ENCODE measurements at places on chromosomes 11 and 22.

DNA sequence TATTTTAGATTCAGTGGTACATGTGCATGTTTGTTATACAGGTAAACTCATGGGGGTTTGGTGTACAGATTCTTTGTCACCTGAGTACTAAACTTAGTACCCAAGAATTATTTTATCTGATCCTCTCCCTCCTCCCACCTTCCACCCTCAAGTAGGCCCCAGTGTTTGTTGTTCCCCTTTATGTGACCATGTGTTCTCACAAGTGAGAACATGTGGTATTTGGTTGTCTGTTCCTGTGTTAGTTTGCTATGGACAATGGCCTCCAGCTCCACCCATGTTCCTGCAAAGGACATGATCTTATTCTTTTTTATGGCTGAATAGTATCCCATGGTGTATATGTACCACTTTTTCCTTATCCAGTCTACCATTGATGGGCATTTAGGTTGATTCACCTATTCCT lies 6.8 kb downstream of the SMIM38 start:
- DNase-seq, result no peak

GRCh38 chr11:110832539-110832938 lies 120.3 kb upstream of the ARHGAP20 start:
- no peak for DNase-seq

DNA sequence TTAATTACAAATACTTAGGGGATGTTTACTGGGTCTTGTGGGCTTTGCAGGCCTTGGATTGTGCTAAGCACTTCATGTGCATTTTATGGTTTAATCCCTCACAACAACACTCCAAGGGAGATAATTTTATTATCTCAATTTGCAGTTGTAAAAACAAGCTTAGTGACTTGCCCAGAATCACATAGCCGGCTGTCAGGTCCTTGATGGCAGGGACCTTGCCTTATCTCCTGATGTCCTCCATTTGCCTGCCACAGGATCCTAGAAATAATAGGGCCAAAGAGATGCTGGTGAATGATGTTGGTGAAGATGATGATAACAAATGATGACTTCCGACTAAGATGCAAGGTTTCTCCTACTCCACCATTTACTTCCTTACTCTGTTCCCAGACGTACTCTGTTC lies 385.4 kb downstream of the TMEM135 start:
- DNase-seq, result no peak

DNA sequence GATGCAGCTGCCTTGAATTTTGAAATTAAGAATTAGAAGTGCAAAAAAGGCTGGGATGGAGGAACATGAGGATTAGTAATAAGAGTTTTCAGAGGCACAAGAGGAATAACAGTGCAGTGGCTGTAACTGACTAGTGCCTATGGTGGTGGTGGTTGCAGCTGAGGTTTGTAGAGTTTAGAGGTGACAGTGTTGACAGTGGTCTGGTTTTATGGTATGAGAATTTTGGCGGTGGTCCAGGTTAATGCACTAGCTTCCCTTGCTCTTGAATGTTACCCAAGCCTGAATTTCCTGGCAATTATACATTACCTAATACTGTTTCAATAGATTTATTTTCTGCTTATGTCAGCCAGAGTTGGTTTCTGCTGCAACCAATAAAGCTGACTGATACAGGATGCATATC lies 112.8 kb upstream of the C11orf87 start:
- no peak for DNase-seq

GRCh38 chr11:70608568-70609470 lies 210.5 kb downstream of the CTTN start:
- no peak for DNase-seq

- no peak for DNase-seq
Measured at GRCh38 chr11:102703826-102704493, 1.6 kb downstream of the MMP27 start.

GRCh38 chr22:36900880-36901279 lies 12.5 kb upstream of the CSF2RB start:
- DNase-seq, result no peak

DNA sequence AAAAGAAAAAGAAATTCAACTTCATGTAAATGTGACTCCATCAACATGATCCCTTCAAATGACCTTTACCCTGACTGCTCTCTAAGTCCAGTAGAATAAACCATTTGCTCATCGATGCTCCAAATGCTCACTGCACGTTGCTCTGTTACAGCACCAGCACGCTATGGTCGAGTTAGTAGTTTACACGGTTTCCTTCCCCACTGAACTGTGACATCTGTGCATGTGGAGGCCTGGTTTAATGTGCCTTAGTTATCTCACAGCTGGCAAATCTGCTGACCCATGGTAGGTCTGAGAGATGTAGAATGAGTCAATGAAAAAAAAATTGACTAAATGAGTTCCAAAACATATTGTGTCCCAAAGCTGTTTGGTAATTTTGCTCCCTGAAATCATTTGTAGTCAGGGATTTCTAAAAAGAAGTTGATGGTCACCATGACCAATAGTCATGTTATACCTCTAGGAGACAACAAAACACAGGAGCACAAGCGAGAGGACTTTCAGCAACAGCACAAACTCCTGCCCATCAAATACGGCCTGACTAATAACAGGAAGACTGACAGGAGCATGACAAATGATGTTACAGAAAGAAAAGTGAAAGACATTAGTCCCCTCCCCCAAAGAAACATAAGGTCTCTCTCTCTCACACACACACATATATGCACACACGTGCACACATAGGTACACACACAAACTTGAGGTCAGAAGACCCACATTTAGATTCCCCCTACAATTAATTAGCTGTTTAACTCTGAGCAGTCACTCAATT lies 624.5 kb downstream of the OPCML start:
- DNase-seq, result no peak

DNA sequence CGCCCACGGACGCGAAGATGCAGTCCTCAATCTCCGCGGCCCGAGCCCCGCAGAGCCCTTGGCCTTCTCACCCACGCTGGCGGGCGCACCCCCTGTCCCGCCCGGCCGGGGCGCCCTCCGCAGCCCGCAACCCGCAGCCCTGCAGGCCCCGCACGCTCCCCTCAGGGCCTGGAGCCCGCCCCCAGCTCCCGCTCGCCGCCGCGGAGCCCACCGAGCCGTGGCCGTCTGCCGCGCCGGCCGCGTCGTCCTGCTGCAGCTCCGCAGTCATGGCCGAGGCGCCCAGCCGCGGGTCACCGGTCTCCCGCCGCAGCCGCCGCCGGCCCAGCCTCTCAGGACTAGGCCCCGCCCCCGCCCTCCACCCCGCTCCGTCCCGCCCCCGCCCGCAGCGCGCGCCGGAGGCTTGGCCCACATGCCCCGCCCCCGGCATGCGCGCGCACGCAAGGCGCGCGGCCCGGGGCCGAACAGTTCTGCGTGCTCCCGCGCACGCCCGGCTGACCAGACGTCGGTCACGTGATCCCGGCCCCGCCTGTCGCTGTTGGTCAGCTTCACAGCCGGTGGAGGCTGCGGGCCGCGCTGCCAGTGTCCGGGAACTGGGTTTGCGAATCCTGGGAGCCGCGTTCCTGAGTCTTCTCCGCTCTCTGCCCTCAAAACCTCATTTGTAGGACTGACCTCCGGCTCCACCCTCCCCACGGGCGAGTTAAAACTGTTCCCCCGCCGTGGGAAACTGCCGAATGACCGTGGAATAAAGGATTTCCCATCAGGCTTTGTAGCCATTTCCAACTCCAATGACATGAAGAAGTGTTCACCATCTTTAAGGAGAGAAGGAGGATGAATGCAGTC lies at the start of gene USP28:
TSS of gene USP28 (minus strand) at position 339 of the 840 bp plus-strand sequence. CDS start at position 268, 71 bp downstream.
- peak; percentile 49 for DNase-seq

GRCh38 chr22:46150655-46151477 lies 540 bp downstream of the PPARA start:
- DNase-seq, result peak; percentile 33

DNA sequence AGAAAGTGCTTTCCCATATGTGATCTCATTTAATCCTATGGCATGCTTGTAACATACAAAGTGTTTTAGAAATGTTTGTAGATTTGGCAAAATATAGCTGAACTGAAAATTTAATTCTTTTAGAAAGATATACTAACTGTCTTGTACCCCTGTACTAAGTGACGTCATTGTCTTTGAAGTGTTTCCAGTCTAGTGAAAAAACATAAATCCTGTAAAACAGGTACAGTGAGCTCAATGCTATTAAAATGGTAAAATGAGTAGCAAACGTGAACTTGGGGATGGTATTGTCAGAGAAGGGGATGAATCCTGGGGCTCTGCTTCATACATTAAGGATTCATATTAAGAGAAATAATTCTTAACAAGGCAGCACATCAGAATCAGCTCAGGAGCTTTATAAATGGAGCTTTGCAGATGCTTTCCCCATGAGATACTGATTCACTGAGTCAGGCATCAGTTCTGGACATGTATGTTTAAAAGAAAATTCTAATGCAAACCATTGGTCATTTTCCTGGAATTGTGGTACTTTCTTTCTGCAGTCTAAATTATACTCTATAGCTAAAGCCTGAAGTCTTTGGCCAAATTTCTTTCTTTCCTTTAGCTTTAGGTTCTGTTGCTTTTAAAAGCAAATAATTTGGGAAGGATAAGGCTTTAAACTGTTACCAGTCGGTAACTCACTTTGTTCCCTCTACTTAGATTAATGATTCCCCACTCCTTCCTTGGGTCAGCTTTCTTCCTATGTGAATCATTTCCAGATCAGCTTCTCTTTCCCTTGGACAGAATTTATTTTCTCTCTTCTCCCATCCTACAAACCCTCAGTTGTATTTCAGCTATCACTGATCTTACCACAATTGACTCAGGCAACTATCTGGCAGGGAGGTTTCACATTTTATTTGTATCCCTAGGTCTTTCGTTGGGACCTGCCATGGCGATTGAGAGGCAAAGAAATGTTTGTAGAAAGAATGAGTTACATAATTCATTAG lies 57.5 kb upstream of the DDI1 start:
- no peak for DNase-seq

- DNase-seq, result no peak
Measured at GRCh38 chr11:18452927-18453326, 2.7 kb upstream of the LDHAL6A start.

- peak; percentile 7 for DNase-seq
Measured at GRCh38 chr22:17159504-17159951, 451 bp upstream of the HDHD5 start.

DNA sequence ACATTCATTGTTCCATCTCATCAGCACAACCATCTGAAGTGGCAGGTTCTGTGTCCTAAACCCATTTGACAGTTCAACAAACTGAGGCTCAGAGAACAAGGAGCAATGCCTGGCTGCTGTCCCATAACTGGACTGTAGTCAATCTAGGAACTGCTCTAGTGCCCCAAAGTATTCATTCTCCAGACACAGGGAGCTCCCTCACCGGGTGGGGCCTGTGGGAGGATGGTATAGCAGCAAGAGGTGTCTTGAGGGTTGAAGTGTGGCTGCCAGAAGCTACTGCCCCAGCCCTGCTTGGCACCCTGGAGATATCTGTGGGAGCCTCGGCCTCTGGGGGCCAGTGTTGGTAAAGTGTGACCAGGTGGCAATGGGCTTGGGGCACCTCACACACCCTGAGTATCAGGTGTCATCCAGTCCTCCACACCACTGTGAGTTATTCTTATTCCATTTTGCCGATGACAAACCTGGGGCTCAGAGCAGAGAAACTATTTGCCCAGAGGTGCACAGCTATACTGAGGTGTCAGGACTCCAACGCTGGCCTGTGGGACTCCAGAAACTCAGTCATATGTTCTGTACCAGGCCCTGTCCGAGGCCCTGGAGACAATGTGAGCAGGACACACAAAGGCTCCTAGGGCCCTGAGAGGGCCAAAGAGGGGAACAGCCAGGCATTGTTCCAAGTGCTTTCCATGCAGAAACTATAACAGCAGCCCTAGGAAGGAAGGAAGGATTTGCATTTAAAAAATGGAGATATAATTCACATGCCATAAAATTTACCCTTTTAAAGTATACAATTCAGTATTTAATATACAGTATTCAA lies 46.0 kb upstream of the KLHL35 start:
- no peak for DNase-seq
